A549 treated with Hydrocortisone at 1 μM for 4 hours (cell line): ENCODE measurements at places on chromosomes 12 and 14. TPM values are rescaled to one million over a fixed set of nuclear protein-coding genes. Genes with fewer than 3 reads are reported as not detected.

Gene WDHD1
- 9.4 to 13.7 TPM (median 10.6 TPM) in 5 replicates for total RNA-seq

Gene PTPN21
- total RNA-seq = 7.1 to 9.7 TPM (median 9.0 TPM) in 5 replicates

Gene GPR84
- total RNA-seq = 0.08 to 0.11 TPM in 2 of 5 replicates, not detected in the others

Gene LRRC9
- not detected in 5 replicates for total RNA-seq

Gene CNTN1
- total RNA-seq = 36.5 to 64.7 TPM (median 53.7 TPM) in 5 replicates

Gene ADCY4
- not detected in 5 replicates for total RNA-seq

Gene C3AR1
- not detected in 5 replicates for total RNA-seq

Gene CLEC1B
- not detected in 5 replicates for total RNA-seq

Gene DICER1
- 16.6 to 25.2 TPM (median 22.3 TPM) in 5 replicates for total RNA-seq

Gene DAO
- total RNA-seq = not detected in 5 replicates

Gene TSPAN11
- 0.01 to 0.11 TPM (median 0.08 TPM) in 5 replicates for total RNA-seq

Gene SERPINA12
- 0.06 TPM in 1 of 5 replicates, not detected in the others for total RNA-seq

Gene NOP9
- 13.0 to 18.8 TPM (median 16.2 TPM) in 5 replicates for total RNA-seq

Gene CCDC196
- not detected in 5 replicates for total RNA-seq

Gene TMEM132D
- total RNA-seq = not detected in 5 replicates

Gene NYNRIN
- 0.22 to 0.50 TPM (median 0.36 TPM) in 5 replicates for total RNA-seq

Gene MYF6
- total RNA-seq = not detected in 5 replicates

Gene AMIGO2
- 49.8 to 91.4 TPM (median 75.9 TPM) in 5 replicates for total RNA-seq

Gene SOS2
- 7.8 to 13.9 TPM (median 11.6 TPM) in 5 replicates for total RNA-seq

Gene BCAT1
- total RNA-seq = 10.1 to 12.7 TPM (median 10.7 TPM) in 5 replicates

Gene GALNT9
- total RNA-seq = 3.3 to 6.5 TPM (median 4.1 TPM) in 5 replicates

Gene EGLN3
- 4.1 to 5.4 TPM (median 4.9 TPM) in 5 replicates for total RNA-seq

Gene SLCO1B1
- 0.39 to 0.63 TPM (median 0.41 TPM) in 5 replicates for total RNA-seq

Gene SLCO1C1
- 0.03 TPM in 1 of 5 replicates, not detected in the others for total RNA-seq

Gene OR6C2
- total RNA-seq = not detected in 5 replicates

Gene PROX2
- not detected in 5 replicates for total RNA-seq

Gene ACOT4
- total RNA-seq = 1.5 to 2.4 TPM (median 2.2 TPM) in 5 replicates

Gene NCOR2
- total RNA-seq = 156 to 210 TPM (median 194 TPM) in 5 replicates

Gene B3GNT4
- total RNA-seq = 0.62 to 0.86 TPM (median 0.79 TPM) in 5 replicates

Gene PLA2G1B
- total RNA-seq = not detected in 5 replicates

Gene LRP6
- total RNA-seq = 9.4 to 17.1 TPM (median 14.2 TPM) in 5 replicates

Gene IL23A
- 0.43 to 0.69 TPM (median 0.53 TPM) in 5 replicates for total RNA-seq

Gene CABP1
- total RNA-seq = 0.10 to 0.32 TPM (median 0.29 TPM) in 5 replicates

Gene CCDC175
- not detected in 5 replicates for total RNA-seq

Gene TSHR
- total RNA-seq = not detected in 5 replicates

Gene CORO1C
- total RNA-seq = 154 to 192 TPM (median 186 TPM) in 5 replicates

Gene TPPP2
- not detected in 5 replicates for total RNA-seq

Gene STRAP
- total RNA-seq = 185 to 219 TPM (median 194 TPM) in 5 replicates

Gene HOXC6
- total RNA-seq = 3.8 to 4.8 TPM (median 4.7 TPM) in 5 replicates

Gene FOXN4
- 0.03 to 0.08 TPM (median 0.03 TPM) in 3 of 5 replicates, not detected in the others for total RNA-seq

Gene CCDC198
- 1.5 to 2.3 TPM (median 2.0 TPM) in 5 replicates for total RNA-seq

Gene RPL10L
- not detected in 5 replicates for total RNA-seq

Gene CKB
- 123 to 162 TPM (median 147 TPM) in 5 replicates for total RNA-seq

Gene USP44
- 0.13 to 0.25 TPM (median 0.14 TPM) in 5 replicates for total RNA-seq

Gene C14orf39
- total RNA-seq = not detected in 5 replicates

Gene C12orf54
- not detected in 5 replicates for total RNA-seq

Gene ACVR1B
- 14.4 to 21.7 TPM (median 16.6 TPM) in 5 replicates for total RNA-seq

Gene CLEC12A
- total RNA-seq = not detected in 5 replicates

Gene DNAJC22
- 19.5 to 22.7 TPM (median 20.2 TPM) in 5 replicates for total RNA-seq

Gene ANG
- 6.7 to 11.3 TPM (median 10.5 TPM) in 5 replicates for total RNA-seq

Gene SLC25A47
- total RNA-seq = not detected in 5 replicates

Gene METTL3
- 45.6 to 48.8 TPM (median 47.2 TPM) in 5 replicates for total RNA-seq

Gene CMA1
- total RNA-seq = not detected in 5 replicates

Gene TC2N
- total RNA-seq = 0.49 to 1.0 TPM (median 0.82 TPM) in 5 replicates

Gene TMPO
- total RNA-seq = 67.7 to 106 TPM (median 81.5 TPM) in 5 replicates
